ENCODE measurements at places on chromosomes 7 and 10.
A peak's percentile ranks its signal among the peaks of the same experiment; 100 is the strongest.

DNA sequence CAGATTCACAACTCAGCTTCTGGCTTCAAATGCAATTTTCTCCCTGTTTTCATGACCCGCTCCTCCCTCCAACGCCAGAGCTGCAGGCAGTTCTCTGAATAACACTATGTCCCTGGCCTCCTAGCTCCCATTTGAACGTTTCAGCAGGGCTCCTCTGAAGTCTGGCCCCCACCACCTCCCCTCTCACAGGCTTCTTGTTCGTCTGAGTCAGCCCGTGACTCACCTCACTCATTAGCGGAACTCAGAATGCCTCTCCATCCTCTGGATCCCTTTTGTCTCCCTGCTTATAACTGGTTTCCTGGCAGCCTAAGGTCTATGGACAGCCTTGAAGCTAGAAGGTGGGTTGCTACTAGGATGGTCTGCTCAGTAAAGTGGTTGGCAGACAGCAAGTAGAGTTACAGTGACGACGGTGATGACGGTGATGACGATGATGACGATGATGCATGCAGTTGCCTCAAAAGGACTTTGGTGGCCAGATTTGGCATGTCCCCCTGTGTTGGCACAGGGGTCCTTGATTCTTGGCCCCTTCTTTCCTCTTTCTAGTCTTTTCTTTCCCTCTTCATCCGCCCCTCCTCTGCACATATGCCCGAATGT is 83.3 kb upstream of the MKLN1 start:
- no peaks in the 10 kb centered on the region for H3K27me3 ChIP-seq
- no peak overlapping the region for H3K27ac ChIP-seq
- peaks cover 11% of the 10 kb centered on the region for H3K4me1 ChIP-seq
- DNase-seq: no peak

GRCh38 chr7:29946428-29947186 is 43.0 kb downstream of the SCRN1 start:
- no peak overlapping the region for H3K4me3 ChIP-seq
- peaks cover 15% of the 10 kb centered on the region for H3K36me3 ChIP-seq
- peak; percentile 30 for DNase-seq

DNA sequence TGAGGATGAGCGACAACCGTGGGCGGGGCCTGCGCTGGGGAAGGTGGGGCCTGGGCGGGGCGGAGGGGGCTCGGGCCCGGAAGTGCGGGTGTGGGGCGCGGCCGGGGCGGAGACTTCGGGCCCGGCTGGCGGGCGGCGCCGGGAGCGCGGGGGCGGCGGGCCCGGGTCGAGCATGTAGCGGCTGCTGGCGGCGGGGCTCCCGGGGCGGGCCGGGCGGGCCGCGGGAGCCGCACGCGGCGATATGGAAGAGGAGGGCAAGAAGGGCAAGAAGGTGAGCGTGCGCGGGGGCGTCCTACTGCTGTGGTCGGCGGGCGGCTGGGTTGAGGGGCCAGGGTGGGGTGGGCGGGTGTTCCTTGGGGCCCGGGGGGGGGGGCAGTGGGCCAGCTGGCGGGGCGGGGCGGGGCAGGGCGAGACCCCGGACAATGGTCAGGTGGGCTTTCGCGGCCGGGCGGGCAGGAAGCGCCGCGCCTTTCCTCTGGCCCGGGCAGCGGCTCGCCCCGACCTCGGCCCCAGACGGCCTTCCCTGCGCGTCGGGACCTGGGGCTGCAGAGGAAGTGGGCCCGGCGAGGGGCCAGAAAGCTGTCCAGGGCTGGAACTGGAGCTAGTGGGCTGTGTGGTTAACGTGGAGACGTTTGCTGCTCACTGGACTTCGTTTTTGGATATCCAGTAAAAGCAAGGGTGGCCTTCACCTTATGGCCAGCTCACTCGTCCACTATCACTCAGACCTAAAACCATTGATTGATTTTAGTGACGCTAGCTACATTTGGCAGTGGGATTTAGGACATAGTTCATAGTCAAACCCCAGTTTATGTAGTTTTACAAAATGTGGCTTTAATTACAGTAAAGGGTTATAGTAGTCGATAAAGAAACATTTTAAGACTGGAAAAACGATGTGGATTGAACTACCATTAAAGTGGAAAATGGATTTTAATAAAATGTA is at the start of gene CCM2:
Gene CCM2 (plus strand): TSS at position 109 of the 940 bp plus-strand sequence. CDS start 133 bp downstream, at position 242.
- peak; percentile 69 for DNase-seq
- no peaks in the 10 kb centered on the region for H3K27me3 ChIP-seq
- H3K4me1 ChIP-seq: peaks cover 32% of the 10 kb centered on the region
- peak within 1 kb of the TSS; percentile 89 for H3K27ac ChIP-seq

DNA sequence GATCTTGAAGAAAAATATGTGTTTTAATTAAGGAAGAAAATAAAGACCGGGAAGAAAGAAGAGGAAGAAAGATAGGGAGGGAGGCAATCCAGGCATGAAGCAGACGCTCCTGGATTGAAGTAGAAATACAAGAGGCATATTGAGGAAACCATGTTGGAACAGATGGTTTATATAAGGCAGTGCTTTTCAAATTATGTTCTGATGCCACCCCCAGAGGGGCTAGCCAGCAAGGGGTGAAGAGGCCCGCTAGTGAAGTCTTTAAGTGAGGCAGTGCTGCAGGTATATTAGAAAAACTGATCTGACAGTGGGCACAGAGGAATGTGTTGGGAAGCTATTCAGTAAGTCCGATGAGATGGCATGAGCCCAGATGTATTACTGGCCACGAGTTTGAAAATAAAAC is 40.1 kb downstream of the REEP3 start:
- no peak for DNase-seq
- H3K36me3 ChIP-seq: no peaks in the 10 kb centered on the region
- H3K4me3 ChIP-seq: no peak overlapping the region

DNA sequence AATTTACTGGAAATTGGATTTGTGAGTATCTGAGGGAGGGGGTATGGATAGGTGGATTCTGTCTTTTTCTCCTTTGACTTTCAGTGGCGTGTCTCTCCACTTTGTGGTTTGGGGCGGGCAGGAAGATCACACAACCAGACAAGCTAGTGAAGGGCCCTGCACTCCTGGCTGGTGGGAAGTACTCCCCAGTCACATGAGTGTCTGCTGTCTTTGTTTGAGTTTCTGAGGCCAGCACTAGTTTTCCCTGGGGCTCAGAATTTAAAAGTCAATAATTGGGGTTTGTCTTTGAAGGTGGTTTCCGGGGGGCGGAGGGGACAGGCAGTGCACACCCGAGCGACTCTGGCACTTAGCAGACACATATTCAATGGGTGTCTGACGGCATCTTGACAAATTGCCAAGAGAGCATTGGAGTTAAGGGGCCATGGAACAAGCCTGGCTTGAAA is 120.1 kb downstream of the WDFY4 start:
- DNase-seq: no peak
- H3K4me1 ChIP-seq: peaks cover 70% of the 10 kb centered on the region

- no peak overlapping the region for H3K4me3 ChIP-seq
- DNase-seq: no peak
- no peak overlapping the region for H3K27ac ChIP-seq
- H3K4me1 ChIP-seq: peaks cover 17% of the 10 kb centered on the region
Measured at GRCh38 chr7:18455606-18456005, 39.9 kb upstream of the HDAC9 start.

DNA sequence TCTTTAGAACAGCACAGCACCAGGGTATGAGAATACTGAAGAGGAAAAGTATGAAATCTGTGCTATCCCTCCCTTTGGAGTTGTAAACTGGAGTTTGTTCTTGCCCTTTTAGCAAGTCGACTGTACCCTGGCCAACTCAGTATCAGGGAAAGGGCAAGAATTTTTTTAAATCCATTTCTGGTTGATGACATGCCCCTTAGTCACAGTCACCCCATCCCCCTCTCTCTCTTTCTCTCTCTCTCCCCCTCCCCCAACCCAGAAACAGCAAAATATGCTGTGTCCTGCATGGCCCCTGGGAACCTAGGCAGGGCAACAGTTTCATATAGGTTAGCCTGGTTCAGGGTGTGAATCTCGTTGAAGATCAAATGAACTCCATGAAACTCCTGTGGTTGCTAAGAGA is 177.7 kb upstream of the ADO start:
- H3K36me3 ChIP-seq: no peaks in the 10 kb centered on the region
- peaks cover 3% of the 10 kb centered on the region for H3K4me1 ChIP-seq
- H3K27me3 ChIP-seq: no peaks in the 10 kb centered on the region
- no peak overlapping the region for H3K27ac ChIP-seq

DNA sequence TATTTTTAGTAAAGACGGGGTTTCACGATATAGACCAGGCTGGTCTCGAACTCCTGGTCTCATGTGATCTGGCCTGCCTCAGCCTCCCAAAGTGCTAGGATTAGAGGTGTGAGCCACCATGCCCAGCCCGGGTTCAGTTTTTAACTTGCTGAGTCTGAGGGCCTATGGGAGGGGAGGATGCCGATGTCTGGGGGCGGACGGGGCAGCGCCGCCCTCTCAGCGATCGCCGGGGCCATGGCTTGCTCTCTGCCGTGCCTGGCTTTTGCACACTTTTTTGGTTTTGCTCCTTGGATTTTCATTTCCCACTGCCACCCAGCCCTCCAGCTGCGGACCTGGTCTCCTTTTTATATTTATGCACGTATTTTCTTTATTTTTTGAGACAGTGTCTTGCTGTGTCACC is 15.2 kb upstream of the COL26A1 start:
- no peak overlapping the region for H3K4me3 ChIP-seq
- DNase-seq: no peak
- H3K27me3 ChIP-seq: peaks cover 63% of the 10 kb centered on the region
- no peak overlapping the region for H3K27ac ChIP-seq
- H3K36me3 ChIP-seq: no peaks in the 10 kb centered on the region
- H3K4me1 ChIP-seq: no peaks in the 10 kb centered on the region

GRCh38 chr7:39045231-39045630 is 67.5 kb downstream of the POU6F2 start:
- DNase-seq: no peak
- H3K4me1 ChIP-seq: no peaks in the 10 kb centered on the region
- H3K4me3 ChIP-seq: no peak overlapping the region
- no peaks in the 10 kb centered on the region for H3K27me3 ChIP-seq

- H3K27me3 ChIP-seq: peaks cover 15% of the 10 kb centered on the region
- H3K36me3 ChIP-seq: no peaks in the 10 kb centered on the region
- H3K4me1 ChIP-seq: no peaks in the 10 kb centered on the region
Measured at GRCh38 chr7:27409776-27410175, 167.2 kb downstream of the EVX1 start.

Measured in left ventricle myocardium inferior (tissue), 1 donor.